ENCODE measurements at places on chromosomes 11 and 22.

GRCh38 chr11:77101043-77101537 lies 1.6 kb upstream of the OMP start:
- DNase-seq = no peak

DNA sequence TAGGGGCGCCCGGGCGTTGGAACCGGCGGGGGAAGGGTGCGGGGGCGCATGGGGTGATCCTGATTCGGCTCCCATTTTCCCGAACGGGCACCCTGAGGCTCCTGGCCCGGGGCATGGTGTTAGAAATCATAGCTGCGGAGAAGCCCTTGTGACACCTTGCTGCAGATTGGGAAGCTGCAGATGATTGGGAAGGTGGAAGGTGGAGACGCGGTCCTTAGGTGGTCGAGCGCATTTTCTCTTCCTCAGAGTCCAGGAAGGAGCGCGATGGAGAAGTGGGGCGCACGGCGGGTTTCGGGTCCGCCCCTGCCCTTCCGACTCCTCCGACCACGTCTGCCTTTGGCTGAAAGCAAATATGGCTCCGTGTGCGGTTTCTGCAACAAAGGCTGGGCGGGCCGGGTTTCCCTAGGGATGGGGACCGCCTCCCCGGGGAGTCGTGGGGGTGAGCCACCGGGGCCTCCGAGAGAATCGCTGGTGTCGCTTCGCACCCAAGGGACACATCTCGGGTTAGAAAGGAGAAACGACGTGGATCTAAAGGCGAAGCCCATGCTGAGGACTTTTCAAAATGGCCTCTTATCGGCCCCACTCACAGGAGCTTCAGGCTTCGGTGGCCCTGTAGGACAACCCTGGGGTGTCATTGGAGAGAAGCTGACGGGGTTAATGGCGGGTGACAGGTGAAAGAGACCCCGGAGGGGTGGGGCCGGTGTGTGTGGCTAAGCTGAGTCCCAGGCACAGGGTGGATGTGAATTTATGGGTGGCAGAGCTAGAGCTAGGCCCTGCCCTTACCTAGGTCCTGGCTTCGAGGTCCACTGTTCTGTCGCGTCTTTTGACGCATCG lies 707 bp upstream of the FTH1 start:
- peak; percentile 6 for DNase-seq

GRCh38 chr11:73137262-73137943 lies 4.7 kb downstream of the FCHSD2 start:
- no peak for DNase-seq

DNA sequence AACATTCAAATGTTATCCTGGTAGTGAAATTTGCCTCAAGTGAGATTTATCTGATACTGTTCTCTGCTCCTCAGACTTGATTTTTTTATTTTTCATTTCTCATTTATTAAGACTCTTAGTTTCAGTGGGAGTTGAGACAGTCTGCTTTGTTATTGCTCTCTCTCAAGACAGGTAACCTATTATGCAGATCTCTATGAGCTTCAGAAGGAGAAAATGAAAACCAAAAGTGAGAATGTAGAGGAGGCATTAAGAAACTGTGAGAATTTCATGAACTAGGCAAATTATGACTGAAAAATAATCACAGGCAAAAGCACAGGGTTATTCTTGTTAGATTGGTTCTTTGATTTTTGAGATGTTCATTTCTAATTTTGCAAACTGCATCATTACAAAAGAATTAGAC lies 290.0 kb upstream of the CHORDC1 start:
- DNase-seq = no peak

GRCh38 chr22:29689206-29689879 lies 30.5 kb upstream of the CABP7 start:
- no peak for DNase-seq

DNA sequence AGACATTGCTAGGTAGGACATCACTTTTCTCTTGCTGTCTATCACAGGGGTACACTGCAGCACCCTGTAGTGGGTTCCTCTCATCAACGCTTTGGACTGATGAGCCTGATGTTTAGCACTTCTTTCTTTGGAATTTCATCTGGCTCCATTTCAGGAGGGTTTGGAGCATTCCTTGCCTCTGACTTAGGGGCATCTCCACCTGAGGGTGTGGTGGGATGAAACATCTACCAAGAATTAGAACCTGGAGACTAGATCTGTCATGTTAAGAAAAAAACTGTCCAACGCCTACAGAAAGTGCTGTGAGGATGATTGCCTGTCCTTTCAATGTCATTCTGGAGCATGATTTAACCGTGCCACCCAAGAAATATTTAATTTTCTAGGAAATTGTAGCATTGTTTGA lies 648.4 kb downstream of the ETS1 start:
- DNase-seq = no peak

GRCh38 chr11:108663154-108663877 lies 1.6 kb upstream of the DDX10 start:
- DNase-seq = no peak

GRCh38 chr22:33274214-33275072 lies 216.3 kb upstream of the SYN3 start:
- no peak for DNase-seq

DNA sequence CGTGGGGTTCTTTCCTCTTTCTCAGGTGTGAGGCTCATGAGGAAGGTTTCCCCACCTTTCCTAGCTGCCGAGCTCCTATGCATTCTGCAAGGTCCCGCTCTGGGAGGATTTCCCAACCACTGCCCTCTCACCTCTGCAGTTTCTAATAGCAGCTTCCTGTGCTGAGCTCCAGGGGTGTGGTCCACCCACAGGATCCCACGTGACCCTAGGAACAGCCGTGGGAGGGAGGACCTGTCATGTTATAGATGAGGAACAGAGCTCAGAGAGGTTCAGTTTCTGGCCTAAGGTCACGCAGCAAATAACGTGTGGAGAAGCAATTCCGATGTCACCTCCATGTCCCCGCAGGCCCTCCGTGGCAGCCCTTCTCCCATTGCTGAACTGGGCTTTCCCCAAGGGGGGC lies 38.5 kb downstream of the FLRT1 start:
- no peak for DNase-seq

GRCh38 chr11:26331911-26332571 lies at the start of gene ANO3:
Gene ANO3 (plus strand): TSS chr11:26332130. CDS start chr11:26332276, 146 bp downstream.
- no peak for DNase-seq

DNA sequence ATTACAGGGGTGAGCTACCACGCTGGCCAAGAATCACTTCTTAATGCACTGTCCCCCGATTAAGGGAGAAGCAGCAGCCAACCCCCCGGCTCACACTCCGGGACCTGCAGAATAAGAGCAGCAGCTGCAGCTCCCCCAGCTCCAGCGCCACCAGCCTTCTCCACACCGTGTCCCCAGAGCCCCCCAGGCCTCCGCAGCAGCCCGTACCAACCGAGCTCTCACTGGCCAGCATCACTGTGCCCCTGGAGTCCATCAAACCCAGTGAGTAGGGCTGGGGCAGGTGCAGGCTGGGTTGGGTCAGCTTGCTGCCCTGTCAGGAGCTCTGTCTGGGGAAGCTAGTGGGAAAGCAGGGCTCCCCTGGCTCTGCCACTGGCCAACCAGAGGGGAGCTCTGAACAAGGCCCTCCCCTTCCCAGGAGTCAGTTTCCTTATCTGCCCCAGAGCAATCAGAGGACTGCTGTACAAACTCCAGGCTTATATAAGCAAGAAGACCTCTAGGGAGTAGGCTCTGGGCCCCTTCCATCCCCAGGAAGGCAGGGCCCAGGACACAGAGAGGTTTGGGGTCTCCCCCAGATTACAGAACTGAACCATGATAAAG lies 8.5 kb upstream of the SH3BP1 start:
- no peak for DNase-seq

GRCh38 chr11:62547691-62548281 lies 1.2 kb upstream of the AHNAK start:
- no peak for DNase-seq

GRCh38 chr11:38332046-38332445 lies 1734.0 kb upstream of the RAG2 start:
- DNase-seq = no peak

DNA sequence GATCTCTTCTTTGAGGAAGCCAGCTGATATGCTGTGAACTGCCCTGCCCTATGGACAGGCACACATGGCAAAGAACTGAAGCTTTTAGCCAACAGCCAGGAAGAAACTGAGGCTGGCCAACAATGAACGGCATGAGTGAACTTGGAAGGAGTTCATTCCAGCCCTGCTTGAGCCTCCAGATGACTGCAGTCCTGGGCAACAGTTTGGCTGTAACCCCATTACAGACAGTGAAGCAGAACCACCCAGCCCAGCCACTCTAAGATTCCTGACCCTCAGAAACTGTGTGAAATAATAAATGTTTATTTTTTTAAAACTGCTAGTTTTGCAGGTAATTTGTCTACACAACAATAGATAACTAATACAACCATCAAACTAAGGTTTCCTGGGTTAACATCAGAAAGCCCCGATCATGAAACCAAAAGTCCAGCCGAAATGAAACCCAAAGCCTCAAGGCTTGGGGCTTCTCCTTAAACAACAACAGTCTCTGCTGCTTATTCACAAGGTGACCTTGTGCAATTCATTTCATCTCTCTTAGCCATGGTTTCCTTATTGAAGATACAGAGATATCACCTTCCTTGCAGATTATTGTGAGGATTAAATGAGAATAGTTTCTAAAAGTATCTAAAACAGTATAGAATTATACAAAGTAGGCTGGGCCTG lies 31.4 kb downstream of the PAK1 start:
- no peak for DNase-seq

DNA sequence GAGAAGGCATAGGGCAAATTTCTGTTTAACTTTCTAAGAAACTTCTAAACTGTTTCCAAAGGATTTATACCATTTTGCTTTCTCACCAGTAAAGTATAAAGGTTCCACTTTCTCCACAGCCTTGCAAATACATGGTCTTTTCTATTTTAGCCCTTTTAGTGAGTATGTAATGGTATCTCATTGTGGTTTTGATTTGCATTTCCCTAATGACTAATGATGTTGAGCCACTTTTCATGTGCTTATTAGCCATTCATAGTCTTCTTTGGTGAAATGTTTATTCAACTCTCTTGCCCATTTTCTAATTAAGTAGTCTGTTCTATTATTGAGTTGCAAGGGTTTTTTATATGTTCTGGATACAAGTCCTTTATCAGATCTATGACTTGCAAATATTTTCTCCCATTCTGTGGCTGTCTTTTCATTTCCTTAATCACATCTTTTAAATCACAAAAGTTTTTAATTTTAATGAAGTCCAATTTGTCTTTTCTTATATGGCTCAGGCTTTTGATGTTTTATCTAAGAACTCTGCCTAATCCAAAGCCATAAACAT lies 83.8 kb upstream of the KCNQ1OT1 start:
- no peak for DNase-seq

GRCh38 chr11:24457985-24458384 lies 38.9 kb upstream of the LUZP2 start:
- no peak for DNase-seq

DNA sequence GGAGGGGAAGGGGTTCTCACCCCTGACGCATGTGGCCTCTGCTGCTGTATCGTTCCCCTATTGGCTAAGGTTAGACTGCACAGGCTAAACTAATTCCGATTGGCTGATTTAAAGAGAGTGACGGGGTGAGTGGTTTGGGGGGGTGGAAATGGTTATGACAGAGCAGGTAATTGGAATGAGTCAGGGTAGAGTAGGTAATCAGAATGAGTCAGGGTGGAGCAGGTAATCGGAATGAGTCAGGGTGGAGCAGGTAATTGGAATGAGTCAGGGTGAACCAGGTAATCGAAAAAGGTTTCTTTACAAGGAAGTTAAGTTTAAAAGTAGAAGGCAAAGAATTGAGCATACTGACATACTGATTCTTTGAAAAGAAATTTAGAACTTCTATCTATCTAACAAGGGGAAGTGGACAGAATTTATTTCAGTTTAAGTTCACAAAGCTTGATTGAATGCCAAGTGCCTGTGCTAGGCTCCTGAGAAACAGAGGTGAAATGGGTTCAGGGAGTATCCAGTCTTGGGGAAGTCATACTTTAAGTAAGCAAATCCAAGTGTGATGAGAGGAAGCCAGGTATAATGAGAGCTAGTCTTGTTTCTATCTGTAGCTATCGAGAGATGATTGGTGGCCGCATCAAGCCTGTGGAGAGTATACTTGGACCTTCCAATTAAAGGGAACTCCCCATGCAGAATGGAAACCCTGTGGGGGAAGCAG lies 58.0 kb downstream of the C11orf91 start:
- no peak for DNase-seq

DNA sequence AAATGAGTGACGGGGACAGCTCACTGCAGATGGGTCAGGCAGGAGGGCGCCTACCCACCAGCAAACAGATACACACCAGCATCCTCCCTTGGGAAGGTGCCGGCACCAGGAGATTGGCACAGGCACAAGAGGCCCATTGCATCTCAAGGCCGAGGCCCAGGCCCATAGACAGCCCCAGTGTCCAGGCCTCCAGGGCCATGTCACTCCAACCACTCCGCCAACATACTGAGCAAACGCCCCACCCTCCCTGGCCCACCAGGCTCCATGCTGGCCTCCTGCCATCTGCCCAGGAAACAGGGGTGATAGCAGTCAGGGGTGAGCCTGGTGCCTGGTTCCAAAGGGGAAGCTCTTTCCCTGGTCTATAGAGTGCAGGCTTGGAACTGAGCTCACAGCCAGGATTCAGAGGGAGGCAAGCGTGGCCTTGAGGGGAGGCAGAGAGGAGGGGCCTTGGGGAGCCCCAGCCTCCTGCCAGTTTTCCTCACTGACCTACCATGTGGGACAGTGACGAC lies 34.7 kb downstream of the PISD start:
- DNase-seq = no peak

GRCh38 chr11:110158317-110159200 lies 65.4 kb downstream of the ZC3H12C start:
- no peak for DNase-seq

DNA sequence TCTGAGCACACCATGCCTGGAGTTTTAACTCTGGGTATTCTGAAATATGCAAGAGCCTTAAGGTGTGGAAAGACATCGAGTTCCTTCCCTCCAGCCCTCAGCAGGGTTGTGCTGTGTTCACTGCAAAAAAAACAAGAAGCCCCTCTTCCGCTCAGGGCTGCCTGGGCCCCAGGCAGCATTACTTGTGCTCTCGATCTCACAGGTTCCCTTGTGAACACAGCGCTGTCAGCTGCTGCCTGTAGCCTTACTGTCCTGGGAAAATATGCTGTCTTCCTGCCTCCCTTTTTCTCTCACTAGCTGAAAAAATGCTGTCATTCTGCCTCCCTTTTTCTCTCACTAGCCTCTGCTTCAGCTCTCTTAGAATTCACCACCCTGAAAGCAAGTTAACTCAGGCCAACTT lies 15.7 kb upstream of the TENM4 start:
- no peak for DNase-seq

- no peak for DNase-seq
Measured at GRCh38 chr22:50317178-50317577, 9.6 kb downstream of the DENND6B start.

DNA sequence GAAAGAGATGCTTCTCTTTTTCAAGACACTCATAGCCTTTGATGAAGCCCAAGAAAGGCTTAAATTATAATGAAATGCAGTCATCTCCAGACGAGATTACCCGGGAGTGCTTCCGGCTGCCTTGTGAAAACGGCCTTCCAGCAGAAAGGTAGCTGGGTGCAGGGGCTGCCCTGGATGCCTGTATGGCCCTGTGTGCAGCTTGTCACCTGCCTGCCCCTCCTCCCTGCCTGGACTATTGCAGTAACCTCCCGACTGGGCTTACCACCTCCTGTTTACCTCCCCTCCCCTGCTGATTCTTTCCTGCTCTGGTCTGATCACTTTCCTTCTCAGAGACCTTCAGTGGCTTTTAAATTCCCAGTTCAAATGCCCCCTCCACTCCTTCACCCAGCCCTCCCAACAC lies 126.4 kb upstream of the SYT13 start:
- DNase-seq = no peak

GRCh38 chr11:118427707-118428106 lies 8.6 kb upstream of the KMT2A start:
- DNase-seq = no peak

Measured in activated gamma-delta T cell treated with anti-CD3 and anti-CD28 coated beads, Interleukin-2, amount 50 U/mL, for 16 hours (primary cell).